ENCODE measurements at places on chromosomes 12 and 14.

DNA sequence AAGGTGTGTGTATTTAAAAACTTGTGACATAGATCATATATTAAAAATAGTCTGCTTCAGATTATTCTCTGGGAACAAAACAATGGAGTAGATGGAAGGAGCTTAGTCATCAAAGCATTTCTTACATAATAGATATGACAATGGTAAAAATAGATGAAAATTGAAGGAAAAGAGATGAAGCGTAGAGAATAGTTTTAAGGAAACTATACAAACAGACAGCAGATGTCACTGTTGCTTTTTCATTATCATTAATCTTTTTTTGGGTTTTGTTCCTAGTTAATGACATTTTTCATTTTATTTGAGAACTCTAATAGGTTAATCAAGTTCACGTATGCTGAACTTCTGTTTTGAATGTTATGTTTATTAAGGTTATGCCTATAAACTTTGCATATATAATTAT, 149.2 kb upstream of the FBXO33 start:
- DNase-seq: no peak

GRCh38 chr12:53014709-53015108, 8.5 kb downstream of the EIF4B start:
- no peak for DNase-seq

GRCh38 chr12:31783996-31784645, 55.3 kb upstream of the AMN1 start:
- DNase-seq: no peak

GRCh38 chr14:96146131-96146771, 58.4 kb upstream of the BDKRB2 start:
- no peak for DNase-seq

DNA sequence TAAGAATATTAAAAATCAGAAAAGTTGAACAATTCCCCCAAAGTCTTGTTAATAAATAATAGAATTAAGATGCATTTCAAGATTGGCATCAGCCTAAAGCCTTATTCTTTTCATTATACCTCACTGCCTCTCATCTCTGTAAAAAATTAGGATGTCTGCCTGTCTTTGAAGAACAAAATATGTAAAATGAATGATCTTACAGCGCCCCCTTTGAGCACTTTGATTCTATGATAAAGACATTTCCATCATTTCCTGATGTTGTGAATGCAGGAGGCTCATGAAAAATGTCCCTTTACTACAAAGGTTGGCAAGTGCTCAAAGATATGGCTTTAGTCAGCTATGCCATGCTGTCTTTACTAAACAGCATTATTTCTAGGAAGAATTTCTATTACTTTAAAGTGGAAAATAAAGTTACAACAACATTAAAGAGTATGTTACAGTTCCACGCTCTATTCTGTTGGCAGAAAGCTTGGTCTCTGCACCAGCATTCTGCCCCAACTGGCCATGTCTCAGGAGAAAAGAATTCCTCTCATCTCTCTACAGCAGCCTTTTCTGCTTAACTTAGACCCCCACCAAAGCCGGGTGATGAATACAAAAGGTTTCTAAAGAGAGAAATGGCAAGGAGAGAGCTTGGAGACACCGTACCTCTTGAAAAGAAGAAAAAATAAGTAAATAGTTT, 95.1 kb downstream of the LLPH start:
- DNase-seq: no peak

DNA sequence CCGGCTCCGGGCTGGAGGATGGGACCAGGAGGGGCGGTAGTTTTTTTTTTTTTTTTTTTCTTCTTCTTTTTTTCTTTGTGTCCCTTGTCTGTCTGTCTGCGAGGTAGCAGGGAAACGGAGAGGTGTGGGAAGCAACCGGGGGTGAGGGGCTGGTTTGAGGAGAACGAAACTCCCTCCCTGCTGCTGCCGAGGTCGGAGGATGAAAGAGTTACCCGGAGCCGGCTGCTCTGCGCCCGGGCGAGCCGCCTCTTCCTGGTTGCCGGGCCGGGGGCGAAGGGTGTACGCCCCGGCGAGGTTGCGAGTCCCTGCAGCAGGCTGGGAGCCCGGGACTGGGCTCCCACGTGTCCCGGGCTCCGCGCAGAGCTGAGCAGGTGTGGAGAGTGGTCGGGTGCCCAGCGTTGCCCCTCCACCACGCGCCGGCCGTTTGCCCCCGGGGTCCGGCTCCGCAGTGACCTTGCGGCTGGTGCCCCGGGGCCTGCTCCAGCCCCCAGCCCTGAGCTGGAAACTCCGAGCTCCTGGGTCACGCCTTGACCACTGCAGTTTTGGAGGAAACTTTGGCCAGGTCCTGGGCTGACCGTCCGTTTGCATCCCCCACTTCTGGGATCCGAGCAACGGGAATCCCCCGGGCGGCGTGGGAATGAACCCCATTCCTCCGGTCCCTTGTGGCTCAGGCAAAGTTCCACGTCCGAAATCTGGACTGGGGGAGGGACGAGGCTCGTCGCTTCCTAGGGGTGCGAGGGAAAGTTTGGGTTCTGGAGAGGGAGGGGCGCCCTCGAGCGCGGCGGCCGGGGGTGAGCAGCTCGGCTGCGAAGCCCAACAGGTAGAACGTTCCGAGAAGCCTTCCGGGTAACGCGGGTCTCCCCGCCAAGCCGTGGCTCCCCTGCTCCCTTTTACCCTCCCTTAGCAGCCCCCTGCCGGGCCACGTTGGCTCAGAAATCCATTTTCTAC, 1.3 kb downstream of the CHST11 start:
- DNase-seq: peak; percentile 58

DNA sequence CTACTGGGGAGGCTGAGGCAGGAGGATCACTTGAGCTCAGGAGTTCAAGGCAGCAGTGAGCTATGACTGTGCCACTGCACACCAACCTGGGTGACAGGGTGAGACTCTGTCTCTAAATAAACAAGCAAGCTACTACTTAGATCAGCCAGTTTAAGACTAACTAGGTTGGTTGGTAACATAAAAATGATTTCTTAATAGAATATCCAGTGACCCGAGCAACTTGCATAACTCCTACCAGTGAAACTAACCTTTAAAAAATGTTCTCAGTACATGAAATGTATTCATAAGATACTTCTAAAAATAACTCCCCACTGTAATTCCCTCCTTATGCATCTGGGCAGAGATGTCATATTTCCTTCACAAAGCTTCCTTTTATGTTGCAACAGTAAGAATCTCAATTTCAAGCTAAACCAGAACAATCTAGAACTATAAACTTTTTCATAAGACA, 15.9 kb downstream of the TAOK3 start:
- no peak for DNase-seq

GRCh38 chr12:4217091-4217490, 56.5 kb upstream of the CCND2 start:
- no peak for DNase-seq

GRCh38 chr14:99733211-99733539, 49.1 kb downstream of the CYP46A1 start:
- DNase-seq: no peak

DNA sequence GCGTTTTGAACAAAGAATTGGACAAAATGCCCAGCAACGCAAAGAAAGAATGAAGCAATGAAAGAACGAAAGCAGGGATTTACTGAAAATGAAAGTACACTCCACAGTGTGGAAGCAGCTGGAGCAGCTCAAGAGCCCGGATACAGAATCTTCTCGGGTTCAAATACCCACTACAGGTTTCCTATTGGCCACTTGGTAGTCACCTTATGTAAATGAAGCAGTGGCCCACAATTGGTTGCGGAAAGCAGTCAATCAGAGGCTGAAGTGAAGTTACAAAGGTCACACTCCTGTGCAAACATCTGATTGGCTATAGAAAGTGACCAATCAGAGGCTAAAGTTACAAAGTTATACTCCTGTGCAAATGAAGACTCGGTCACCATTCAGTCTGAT, 15.0 kb upstream of the PPP1R13B start:
- no peak for DNase-seq
